Effector memory CD8-positive, alpha-beta T cell (primary cell): ENCODE measurements at places on chromosomes 5 and 9.

GRCh38 chr9:99513441-99514112 is 291.5 kb downstream of the SEC61B start:
- H3K27ac ChIP-seq = no peak overlapping the region
- peaks cover 13% of the 10 kb centered on the region for H3K27me3 ChIP-seq
- H3K36me3 ChIP-seq = no peaks in the 10 kb centered on the region
- DNase-seq = no peak

GRCh38 chr5:130976493-130976892 is 188.6 kb downstream of the HINT1 start:
- H3K4me3 ChIP-seq = no peak overlapping the region
- no peak overlapping the region for H3K27ac ChIP-seq
- peaks cover 44% of the 10 kb centered on the region for H3K27me3 ChIP-seq
- H3K36me3 ChIP-seq = no peaks in the 10 kb centered on the region
- H3K4me1 ChIP-seq = no peaks in the 10 kb centered on the region

DNA sequence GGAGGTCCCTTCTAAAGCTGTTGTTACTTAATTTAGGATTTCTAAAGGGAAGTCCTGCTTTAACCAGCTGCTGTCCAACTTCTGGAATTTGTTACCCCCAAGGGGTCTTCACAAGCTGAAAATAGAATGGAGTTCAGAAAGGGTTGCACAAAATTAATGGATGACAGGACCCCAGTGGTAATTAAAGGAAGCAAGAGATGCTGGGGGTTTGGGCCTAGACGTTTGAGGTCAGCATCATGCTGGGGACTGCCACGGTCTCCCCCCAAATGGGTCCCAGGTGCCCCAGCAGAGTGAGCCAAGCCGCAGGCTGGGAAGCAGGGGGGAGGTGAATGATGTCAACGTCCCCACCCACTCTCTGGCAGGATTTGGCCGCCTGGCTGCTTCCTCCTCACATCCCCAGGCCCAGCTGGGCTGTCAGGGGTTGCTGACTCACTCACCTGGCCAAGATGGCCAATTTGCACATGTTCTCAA is 97.5 kb upstream of the ARAP3 start:
- DNase-seq = no peak
- no peaks in the 10 kb centered on the region for H3K4me1 ChIP-seq
- no peak overlapping the region for H3K4me3 ChIP-seq

GRCh38 chr9:113298311-113298710 is 4.9 kb downstream of the RNF183 start:
- no peaks in the 10 kb centered on the region for H3K4me1 ChIP-seq
- H3K4me3 ChIP-seq = no peak overlapping the region
- no peak for DNase-seq

- no peaks in the 10 kb centered on the region for H3K36me3 ChIP-seq
- H3K4me1 ChIP-seq = peaks cover 5% of the 10 kb centered on the region
- H3K27ac ChIP-seq = no peak overlapping the region
- H3K27me3 ChIP-seq = peaks cover 5% of the 10 kb centered on the region
- DNase-seq = no peak
Measured at GRCh38 chr9:5479994-5480694, 29.8 kb downstream of the CD274 start.

- peaks cover 39% of the 10 kb centered on the region for H3K4me1 ChIP-seq
- H3K4me3 ChIP-seq = peak overlapping the region; percentile 100
- H3K36me3 ChIP-seq = peaks cover 74% of the 10 kb centered on the region
- H3K27me3 ChIP-seq = no peaks in the 10 kb centered on the region
- H3K27ac ChIP-seq = peak overlapping the region; percentile 100
Measured at GRCh38 chr5:150411245-150411979, 1.3 kb downstream of the CD74 start.

DNA sequence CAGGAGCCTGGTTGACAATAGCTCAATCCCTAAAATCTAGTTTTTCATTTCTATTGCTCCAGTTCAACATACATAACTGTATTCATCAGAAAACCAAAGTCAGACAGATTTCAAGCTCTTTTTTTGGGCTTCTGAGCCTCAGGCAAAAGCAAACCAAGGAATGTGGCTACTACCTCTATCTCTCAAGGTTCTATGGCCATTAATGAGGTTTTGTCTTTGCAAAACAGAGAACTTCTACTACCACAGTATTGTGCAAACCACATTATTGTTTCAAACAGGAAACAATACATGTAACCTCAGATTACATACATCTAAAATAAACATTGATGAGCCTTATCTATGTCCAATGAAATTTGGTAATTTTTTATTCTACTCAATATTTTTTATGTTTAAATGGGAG is 35.5 kb upstream of the FTMT start:
- DNase-seq = no peak
- no peak overlapping the region for H3K4me3 ChIP-seq
- H3K27me3 ChIP-seq = no peaks in the 10 kb centered on the region
- H3K27ac ChIP-seq = no peak overlapping the region

- H3K27ac ChIP-seq = no peak overlapping the region
- H3K27me3 ChIP-seq = peaks cover 9% of the 10 kb centered on the region
- DNase-seq = no peak
- H3K36me3 ChIP-seq = peaks cover 2% of the 10 kb centered on the region
- H3K4me3 ChIP-seq = no peak overlapping the region
- H3K4me1 ChIP-seq = no peaks in the 10 kb centered on the region
Measured at GRCh38 chr9:127078988-127079387, 43.4 kb downstream of the ANGPTL2 start.

DNA sequence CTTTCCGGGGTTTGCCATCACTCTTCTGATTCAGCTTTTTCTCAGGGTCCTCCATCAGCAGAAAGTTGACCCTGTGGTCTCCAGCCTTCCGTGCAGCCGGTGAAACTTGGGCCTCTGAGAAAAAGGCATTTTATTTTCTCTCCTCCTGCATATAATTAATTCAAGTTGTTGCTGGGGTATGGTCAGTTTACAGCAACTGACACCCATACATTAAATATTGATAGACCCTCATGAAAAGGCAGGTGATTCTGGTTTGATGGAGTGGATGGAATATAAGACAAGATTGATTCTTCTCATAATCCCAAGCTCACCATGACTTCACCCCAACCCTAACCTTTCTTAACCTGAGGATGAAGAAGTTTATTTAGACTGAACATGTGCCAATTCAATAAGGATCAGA is at the start of gene GRXCR2:
Gene GRXCR2, minus strand, starts transcription at position 101 of the 400 bp plus-strand sequence. Its CDS starts 46 bp downstream, at position 55.
- no peak within 1 kb of the TSS for H3K27ac ChIP-seq
- H3K27me3 ChIP-seq = peaks cover 11% of the 10 kb centered on the region
- H3K36me3 ChIP-seq = no peaks in the 10 kb centered on the region
- H3K4me1 ChIP-seq = no peaks in the 10 kb centered on the region
- no peak within 1 kb of the TSS for H3K4me3 ChIP-seq

GRCh38 chr5:8226148-8226547 is 357.2 kb downstream of the MTRR start:
- no peak overlapping the region for H3K4me3 ChIP-seq
- H3K27me3 ChIP-seq = no peaks in the 10 kb centered on the region
- H3K4me1 ChIP-seq = no peaks in the 10 kb centered on the region

DNA sequence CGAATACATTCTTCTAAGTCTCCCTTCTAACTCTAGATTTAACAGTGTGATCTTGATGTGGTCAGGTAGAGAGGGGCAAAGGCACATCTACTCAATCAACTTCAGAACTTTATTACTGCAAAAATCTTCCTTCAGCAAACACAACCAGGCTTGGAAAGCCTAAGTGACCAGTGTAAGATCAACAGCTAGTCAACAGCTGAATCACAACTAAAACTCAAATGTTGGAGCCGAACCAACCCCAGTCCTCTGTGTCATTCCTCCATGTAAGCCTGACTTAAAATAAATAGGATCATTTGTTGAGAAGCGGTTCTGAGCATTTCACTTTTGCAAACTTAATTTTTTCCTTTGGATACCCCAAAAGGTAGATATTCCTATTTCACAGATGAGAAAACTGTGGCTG is 352.7 kb downstream of the EBF1 start:
- H3K4me3 ChIP-seq = no peak overlapping the region
- no peaks in the 10 kb centered on the region for H3K4me1 ChIP-seq
- no peak overlapping the region for H3K27ac ChIP-seq
- H3K27me3 ChIP-seq = peaks cover 27% of the 10 kb centered on the region
- no peaks in the 10 kb centered on the region for H3K36me3 ChIP-seq

DNA sequence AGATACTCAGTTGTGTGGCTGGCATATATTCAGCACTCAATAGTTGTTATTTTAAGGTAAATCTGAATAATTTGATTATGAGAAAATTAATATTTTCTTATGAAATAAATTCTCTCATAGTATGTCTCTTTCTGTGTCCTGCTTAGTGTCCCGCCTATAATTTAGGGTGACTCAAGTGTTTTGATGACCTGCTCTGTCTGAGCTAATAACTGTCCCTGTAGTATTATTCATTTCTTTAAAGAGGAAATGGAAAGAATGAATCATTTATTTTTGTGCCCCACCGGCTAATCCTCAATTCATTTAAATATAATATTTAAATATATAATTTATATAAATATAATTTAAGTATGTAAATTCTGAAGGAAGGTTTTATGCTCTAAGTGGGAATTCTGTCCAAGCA is 4.1 kb downstream of the SLC1A1 start:
- H3K27me3 ChIP-seq = peaks cover 68% of the 10 kb centered on the region
- H3K27ac ChIP-seq = no peak overlapping the region
- no peak overlapping the region for H3K4me3 ChIP-seq
- DNase-seq = no peak
- H3K36me3 ChIP-seq = no peaks in the 10 kb centered on the region

- H3K27ac ChIP-seq = no peak overlapping the region
- peaks cover 6% of the 10 kb centered on the region for H3K4me1 ChIP-seq
- no peaks in the 10 kb centered on the region for H3K27me3 ChIP-seq
Measured at GRCh38 chr5:11239261-11240015, 478.4 kb upstream of the DAP start.

DNA sequence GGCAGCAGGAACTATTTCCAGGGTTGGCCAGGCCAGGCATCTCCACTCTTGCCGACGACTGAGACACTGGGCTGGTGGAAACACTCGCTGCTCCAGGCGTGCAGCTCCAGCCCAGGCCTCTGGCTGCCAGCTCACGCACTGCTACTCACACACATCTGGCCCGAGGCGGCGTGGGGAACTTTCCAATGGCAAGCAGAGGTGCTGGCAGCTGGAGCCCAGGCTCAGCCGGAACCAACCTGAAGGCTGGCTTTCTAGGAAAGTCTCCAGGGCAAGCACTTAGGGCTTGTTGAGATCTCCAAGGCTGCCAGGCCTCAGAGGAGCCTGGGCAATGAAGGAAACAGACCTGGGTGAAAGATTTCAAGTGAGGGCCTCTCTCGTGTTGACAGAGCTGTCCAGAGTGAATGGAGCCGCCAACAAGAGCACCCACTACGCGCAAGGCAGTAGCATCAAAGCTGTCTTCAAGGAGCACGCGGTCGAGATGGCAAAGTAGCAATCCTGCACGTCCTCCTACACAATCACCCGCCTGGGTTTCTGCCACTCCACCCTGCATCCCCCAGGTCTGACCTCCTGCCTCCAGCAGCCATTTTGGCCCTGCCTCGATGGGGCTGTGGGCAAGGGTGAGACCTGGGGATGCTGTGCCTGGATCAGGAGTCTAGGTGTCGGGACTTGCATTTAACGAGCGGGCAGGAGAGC is 14.4 kb downstream of the SH3PXD2B start:
- no peak for DNase-seq
- H3K36me3 ChIP-seq = peaks cover 3% of the 10 kb centered on the region
- no peak overlapping the region for H3K27ac ChIP-seq
- no peak overlapping the region for H3K4me3 ChIP-seq
- peaks cover 4% of the 10 kb centered on the region for H3K4me1 ChIP-seq
- H3K27me3 ChIP-seq = peaks cover 16% of the 10 kb centered on the region

- H3K27ac ChIP-seq = no peak overlapping the region
- no peaks in the 10 kb centered on the region for H3K4me1 ChIP-seq
- no peaks in the 10 kb centered on the region for H3K36me3 ChIP-seq
- DNase-seq = no peak
- H3K4me3 ChIP-seq = no peak overlapping the region
- no peaks in the 10 kb centered on the region for H3K27me3 ChIP-seq
Measured at GRCh38 chr5:159240301-159240870, 22.7 kb upstream of the UBLCP1 start.

- H3K27me3 ChIP-seq = no peaks in the 10 kb centered on the region
- H3K36me3 ChIP-seq = peaks cover 7% of the 10 kb centered on the region
- H3K4me1 ChIP-seq = peaks cover 26% of the 10 kb centered on the region
- no peak for DNase-seq
- H3K4me3 ChIP-seq = peak overlapping the region; percentile 90
- peak overlapping the region; percentile 93 for H3K27ac ChIP-seq
Measured at GRCh38 chr5:78983601-78984438, 1.3 kb downstream of the ARSB start.

- no peak overlapping the region for H3K27ac ChIP-seq
- H3K36me3 ChIP-seq = no peaks in the 10 kb centered on the region
- peaks cover 14% of the 10 kb centered on the region for H3K27me3 ChIP-seq
- no peak for DNase-seq
- H3K4me3 ChIP-seq = no peak overlapping the region
Measured at GRCh38 chr5:134246771-134247427, 21.0 kb upstream of the PPP2CA start.

- no peak overlapping the region for H3K4me3 ChIP-seq
- no peaks in the 10 kb centered on the region for H3K27me3 ChIP-seq
- H3K36me3 ChIP-seq = peaks cover 35% of the 10 kb centered on the region
- H3K4me1 ChIP-seq = peaks cover 54% of the 10 kb centered on the region
- no peak overlapping the region for H3K27ac ChIP-seq
- DNase-seq = no peak
Measured at GRCh38 chr9:113588242-113588810, 124.8 kb downstream of the RGS3 start.

DNA sequence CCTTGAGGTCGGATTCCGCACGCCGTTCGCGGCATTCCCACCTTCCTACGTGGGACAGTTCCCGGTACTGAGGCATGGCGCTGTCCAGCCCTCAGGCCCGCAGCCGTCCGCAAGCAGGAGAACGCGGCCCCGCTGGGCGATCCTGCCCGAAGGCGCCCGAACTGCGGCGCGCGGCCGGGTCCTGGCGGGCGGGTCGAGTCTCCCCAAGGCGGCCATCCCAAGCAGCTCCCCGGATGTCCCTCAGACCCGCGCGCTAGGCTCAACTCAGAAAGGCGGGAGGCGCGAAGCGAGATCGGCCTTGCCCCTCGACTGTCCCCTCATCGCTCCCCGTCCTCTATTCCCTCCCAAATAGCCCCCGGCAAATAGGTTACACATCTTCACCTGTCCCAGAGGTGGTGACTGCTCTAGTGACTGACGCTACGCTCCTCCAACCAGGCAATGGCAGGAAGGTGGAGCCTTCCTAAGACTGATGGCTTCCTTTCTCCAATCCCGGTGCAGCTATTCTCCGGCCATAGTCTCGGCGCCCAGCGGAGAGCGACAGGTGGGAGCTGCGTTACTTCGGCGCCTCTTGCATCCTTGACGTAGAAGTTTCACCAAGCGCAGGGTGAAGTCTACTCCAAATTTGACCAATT is 787 bp upstream of the ANKHD1 start:
- peak; percentile 84 for DNase-seq
- peaks cover 32% of the 10 kb centered on the region for H3K4me1 ChIP-seq
- H3K27ac ChIP-seq = no peak overlapping the region
- no peaks in the 10 kb centered on the region for H3K27me3 ChIP-seq
- H3K36me3 ChIP-seq = peaks cover 7% of the 10 kb centered on the region

DNA sequence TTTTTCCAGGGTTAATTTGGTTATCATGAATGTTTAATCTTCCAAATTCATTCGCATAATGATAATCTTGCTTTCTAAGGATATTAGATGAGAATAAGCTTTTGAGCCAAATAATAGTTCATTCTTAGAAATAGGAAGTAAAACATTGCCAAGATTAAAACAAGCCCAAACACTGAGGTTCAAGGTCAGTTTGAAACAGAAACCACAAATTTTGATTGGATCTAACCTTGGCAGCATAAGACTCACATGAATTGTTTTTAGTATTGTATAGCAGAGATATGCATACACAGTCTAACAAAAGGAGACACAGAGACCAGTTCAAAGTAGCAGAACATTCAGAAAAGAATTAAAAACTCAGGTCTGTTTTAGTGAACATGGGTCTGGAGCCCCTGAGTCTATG is 43.4 kb upstream of the VCAN start:
- no peak for DNase-seq
- no peaks in the 10 kb centered on the region for H3K27me3 ChIP-seq
- H3K4me1 ChIP-seq = no peaks in the 10 kb centered on the region
- H3K4me3 ChIP-seq = no peak overlapping the region
- H3K36me3 ChIP-seq = peaks cover 3% of the 10 kb centered on the region
